ENCODE measurements at places on chromosomes 6 and 20.

- DNase-seq, result no peak
These were observed 256.6 kb downstream of the RFPL4B start for GRCh38 chr6:112603726-112604125.

DNA sequence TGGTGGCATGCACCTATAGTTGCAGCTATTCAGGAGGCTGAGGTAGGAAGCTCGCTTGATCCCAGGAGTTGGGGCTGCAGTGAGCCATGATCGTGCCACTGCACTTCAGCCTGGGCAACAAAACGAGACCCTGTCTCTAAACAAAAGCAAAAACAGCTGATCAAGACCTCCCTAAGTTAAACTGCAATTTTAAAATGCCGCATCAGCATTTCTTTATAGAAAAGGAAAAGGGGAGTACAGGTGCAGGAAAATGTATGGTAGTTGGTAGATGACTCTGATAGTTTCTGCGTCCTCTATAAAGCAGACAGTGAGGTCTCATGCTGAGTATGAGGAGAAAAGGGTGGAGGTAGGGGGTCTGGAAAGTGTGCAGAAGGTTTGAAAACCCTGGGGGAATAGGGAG lies 8.9 kb upstream of the TBCC start:
- DNase-seq, result no peak

- DNase-seq, result no peak
These were observed 877.3 kb upstream of the MAP3K7 start for GRCh38 chr6:91464201-91464600.

- DNase-seq, result peak; percentile 64
These were observed 765 bp upstream of the NKAIN2 start for GRCh38 chr6:123802697-123803503.

GRCh38 chr6:156839129-156839528 lies 62.0 kb downstream of the ARID1B start:
- no peak for DNase-seq

DNA sequence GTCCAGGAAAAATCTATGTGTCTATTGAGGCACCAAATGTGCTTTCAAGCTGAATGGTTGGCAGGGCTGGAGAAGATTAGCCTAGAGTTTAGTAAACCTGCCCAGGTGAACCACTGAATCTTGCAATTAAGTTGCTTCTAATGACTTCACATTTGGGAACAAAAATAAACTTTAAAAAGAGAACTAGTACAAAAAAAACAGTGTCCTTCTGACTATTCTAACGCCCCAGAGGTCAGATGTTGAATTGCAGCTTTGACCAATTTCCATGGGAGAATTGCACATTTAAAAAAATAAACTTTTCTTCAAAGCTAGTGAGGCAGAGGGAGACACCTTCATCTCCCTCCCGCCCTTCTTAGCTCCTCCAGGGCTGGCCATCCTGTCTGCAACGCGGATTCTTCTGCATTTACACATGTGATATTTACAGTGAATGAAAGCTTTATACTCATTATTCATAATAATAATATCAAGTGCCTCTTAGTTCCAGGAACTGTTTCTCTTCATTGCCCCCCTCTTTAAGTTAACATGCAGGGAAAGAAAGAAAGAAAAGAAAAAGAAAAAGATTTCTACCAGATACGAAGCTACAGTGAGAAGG lies 270.2 kb downstream of the SMOC2 start:
- DNase-seq, result no peak

GRCh38 chr20:23162887-23163286 lies 76.8 kb upstream of the CD93 start:
- no peak for DNase-seq

GRCh38 chr6:39695447-39695846 lies 29.8 kb downstream of the KIF6 start:
- no peak for DNase-seq

DNA sequence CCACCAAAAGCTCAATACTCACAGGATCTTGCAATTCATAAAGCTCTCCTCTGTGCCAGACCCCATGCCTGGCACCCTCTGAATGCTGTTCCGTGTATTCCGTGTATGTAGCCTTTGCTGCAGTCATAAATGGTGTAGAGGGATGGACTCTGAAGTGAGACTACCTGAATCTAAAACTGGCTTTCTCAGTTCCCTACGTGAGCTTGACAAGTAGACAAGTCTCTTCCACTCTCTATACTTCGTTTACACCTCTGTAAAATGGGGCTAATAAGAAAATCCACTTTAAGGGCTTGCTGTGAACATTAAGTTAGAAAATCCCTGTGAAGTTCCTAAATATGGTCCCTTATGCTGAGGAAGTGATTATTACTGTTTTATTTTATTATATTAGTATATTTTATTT lies 31.5 kb downstream of the PPP1R16B start:
- DNase-seq, result no peak

- no peak for DNase-seq
These were observed 1.3 kb downstream of the KPNA5 start for GRCh38 chr6:116682334-116682712.

DNA sequence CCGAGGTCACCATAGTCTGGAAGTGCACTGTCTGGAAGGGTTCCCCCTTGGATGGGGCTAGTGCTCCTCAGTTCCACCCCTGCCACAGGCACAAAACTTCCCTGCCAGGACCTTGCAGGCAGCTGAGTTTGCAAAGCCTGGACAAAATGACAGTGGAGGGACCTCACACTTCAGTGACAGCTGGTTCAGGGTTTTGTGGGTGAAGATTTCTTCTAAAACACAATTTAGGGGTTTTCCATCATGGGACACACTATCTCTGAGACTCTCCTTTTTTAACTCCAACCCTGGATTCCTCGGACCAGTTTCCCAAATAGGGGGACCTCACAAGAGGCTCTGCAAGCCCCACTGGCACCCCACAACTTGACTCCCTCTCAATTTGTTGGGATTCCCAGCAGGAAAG lies 33.6 kb upstream of the PREX1 start:
- no peak for DNase-seq

DNA sequence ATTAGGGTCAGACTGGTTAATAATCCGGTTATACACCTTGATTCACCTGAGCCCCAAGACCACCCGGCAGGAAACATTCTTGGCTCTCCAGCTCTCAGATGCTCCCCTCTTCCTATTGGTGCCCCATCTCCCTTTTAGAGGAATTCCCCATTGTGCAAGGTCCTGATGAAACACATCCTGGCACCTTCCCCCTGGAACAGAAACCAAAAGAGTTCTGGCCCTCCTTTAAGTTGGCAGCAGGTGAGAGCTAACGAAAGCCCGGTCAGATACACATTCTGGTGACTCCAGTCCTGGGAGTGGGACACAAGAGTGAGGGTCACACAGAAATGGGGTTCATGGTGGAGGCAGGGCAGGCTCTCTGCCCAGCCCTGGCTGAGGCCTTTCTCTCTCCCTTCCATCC lies 32.2 kb downstream of the RSPO4 start:
- no peak for DNase-seq

- DNase-seq, result no peak
These were observed 159.3 kb downstream of the WDR27 start for GRCh38 chr6:169542491-169542890.

DNA sequence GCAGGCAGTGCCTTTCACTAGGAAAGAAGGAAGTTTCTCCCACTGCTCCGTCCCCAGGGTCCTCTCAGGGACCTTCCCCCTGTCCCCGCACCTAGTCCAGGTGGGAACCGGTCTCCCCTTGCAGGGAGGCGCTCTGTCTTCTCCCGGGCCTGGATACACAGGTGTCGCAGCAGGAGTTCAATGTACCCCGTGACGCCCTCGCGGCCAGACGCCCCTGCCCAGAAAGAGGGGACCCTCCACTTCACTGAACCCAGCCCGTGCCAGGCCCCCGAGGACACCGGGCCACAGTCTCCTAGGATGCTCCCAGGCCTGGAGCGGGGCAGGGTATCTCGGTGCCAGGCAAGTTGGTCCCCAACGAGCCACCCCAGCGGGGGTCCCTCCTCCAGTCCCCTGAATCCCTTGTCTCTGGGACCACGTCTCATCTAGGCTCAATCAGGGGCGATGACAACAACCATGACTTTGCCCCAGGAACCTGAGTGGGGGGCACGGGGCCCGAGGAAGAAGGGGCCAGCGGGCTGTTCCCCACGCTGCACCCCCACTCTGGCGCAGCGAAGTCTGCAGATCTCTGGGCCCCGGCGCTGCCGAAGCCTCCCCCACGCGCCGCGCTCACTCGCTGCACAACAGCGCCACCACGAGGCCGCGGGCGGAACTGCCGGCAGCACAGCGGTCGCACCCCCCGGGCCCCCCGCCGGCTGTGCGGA lies 103.0 kb downstream of the EDN3 start:
- peak; percentile 78 for DNase-seq

- no peak for DNase-seq
These were observed 187.6 kb upstream of the QKI start for GRCh38 chr6:163226836-163227485.

DNA sequence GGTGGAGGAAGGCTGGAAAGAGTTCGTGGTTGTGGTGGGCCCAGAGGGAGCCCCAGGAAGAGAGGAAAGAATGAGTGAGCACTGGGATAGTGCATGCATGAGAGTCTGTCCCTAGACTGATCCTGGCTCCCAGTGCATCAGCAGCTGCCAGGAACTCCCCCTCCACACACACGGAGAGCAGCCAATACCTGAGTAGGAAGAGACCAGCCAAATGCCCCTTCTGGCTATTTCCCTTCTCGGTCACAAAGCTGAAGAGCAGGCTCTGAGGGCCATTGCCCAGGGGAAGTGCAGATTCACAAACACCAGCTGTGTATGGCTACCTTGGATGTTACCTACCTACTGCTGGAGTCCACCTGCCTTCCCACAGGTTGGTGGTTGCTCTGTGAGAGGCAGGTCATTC lies 45.1 kb downstream of the GABRR2 start:
- DNase-seq, result no peak

DNA sequence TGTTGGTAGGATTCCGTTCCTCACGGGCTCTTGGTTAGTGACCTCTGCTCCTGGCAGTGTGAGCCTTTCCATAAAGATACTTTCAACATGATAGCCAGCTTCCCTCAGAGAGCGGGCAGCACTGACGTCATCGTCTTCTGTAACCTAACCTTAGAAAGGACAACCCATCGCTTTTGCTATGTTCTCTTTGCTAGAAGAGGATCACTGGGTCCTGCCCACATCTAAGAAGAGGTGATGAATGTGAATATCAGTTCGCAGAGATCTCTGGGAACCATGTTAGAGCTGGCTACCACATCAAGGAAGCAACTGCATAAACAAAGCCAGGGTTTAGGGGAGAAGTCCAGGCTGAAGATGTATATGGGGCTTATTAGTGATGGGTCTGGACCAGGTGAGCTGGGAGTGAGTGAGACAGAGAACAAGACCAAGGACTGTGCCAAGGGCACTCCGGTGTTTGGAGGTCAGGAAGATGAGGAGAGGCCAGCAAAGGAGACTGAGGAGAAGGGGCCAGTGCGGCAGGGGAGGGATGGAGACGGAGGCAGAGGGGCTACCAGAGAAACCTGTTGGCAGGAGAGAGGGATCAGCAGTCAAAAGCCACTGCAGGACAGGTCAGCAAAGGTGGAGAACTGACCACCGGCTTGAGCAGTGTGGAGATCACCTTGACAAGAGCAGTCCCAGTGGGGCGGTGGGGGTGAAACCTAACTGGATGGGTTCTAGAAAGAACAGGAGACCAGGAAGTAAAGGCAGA lies 39.7 kb downstream of the PIM1 start:
- peak; percentile 27 for DNase-seq

- no peak for DNase-seq
These were observed 224.8 kb downstream of the SYNDIG1 start for GRCh38 chr20:24694157-24694726.

GRCh38 chr6:4125933-4126864 lies 9.2 kb downstream of the ECI2 start:
- DNase-seq, result no peak

DNA sequence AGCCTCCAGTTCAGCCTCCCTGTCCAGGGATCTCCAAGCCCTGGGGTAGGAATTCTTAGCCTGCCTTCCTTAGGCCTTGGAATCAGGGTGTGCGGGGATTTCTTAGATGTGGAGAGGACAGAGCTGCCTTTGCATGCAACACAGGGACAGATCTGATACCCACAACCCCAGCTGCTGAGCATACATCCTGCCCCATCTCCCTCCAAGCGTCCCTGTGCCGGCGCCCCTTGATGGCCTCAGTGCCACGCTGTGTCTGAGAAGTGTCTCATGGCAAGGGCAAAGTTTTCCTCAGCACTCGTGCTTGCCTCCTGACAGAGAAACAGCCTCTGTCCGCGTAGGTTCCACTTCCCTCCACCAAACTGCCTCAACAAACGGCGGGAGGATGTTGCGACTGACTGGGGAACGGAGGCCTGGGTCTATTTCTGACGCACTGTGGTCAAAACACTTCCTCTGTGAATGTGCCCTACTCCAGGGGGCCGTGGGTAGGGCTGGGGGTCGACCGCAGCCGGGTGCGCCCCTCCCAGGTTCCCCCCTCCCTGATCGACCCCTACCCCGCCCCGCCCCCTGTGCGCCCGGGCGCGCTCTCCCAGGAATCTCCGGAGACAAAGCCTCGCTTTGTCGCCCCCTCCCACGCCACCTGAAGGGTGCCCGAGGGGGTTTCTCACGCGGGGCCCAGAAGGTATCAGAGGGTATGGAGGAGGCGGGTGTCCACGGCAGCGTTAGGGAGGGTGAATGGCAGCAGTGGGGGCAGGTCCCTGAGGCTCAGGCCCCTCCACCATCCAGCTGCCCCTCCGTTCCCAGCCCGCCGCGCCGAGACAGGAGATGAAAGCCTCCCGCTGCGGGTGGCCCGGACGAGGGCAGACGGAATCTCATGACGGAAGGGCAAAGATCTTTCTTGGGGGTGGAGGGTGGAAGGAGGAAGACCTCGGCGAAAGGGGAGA lies 806 bp downstream of the MICAL1 start:
- DNase-seq, result peak; percentile 53

DNA sequence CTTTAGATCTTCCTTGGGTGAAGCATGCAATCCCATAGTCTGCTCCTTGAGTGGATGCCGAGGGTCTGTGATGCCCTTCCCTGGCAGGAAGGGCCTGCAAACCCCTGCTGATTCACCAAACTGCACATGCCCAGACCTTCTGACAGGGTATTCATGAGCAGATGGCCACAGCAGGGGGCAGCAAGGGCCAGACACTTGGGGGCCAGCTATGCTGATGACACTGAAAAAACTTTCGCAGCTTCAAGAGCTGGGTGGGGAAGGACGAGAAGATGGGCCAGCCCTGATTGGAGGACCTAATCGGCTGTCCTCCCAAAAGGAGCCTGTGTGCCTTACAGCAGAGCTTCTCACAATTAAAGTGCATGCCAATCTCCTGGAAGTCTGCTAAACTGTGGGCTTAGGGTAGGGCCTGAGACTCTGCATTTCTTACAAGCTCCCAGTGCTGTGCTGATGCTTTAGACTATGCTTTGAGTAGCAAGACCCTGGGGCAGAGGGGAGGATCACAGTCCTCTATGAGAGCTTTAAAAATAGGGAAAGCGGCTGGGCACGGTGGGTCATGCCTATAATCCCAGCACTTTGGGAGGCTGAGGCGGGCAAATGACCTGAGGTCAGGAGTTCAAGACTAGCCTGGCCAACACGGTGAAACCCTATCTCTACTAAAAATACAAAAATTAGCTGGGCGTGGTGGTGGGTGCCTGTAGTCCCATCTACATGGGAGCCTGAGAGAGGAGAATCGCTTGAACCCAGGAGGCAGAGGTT lies 15.2 kb upstream of the GDAP1L1 start:
- DNase-seq, result no peak

- no peak for DNase-seq
These were observed 691 bp downstream of the GHRH start for GRCh38 chr20:37260923-37261322.

GRCh38 chr20:46757754-46758678 lies 48.6 kb downstream of the SLC2A10 start:
- peak; percentile 46 for DNase-seq
